Activated CD4-positive, alpha-beta T cell treated with anti-CD3 and anti-CD28 coated beads, Interleukin-2, amount 10 ng/mL, durations not matched to agents 7 days and 5 days (primary cell): ENCODE measurements at places on chromosomes 3 and 15.

- DNase-seq = no peak
These were observed 3.5 kb downstream of the MYD88 start for GRCh38 chr3:38141952-38142273.

DNA sequence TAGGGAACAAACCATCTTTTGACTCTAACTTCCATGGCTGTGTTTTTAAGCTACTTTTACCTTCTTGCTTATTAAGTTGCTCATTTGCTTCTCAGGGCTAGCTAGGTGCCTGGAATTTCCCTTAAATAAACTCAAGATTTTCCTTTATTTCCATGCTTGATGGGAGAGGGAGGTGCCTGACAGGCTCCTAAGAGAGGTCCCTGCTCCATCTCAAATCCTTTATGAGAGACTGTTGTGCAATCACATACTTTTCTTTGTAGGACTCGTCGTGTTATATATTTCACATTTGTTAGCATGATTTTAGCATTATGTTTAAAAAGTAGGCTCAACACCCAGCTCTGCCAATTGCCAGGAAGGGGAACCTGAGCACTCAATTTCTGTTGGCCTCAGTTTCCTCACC, 95.7 kb downstream of the SAMMSON start:
- DNase-seq = no peak

DNA sequence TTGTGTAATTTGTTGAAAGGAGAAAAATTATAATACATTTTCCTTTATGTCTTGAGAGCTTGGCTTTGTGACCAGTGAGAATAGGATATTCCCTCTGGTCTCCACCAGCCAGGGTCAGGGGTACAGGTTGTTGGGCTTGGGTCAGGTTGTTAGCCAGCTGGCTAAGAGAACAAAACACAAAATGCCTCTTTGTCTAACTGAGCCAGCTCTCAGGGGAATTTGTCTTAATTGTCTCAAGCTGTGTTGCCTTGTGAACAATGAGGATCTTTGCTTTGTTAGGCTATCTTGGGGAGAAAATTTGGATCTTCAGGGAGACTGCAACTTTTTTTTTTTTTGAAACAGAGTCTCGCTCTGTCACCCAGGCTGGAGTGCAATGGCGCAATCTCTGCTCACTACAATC, 17.7 kb upstream of the GK5 start:
- DNase-seq = no peak

- no peak for DNase-seq
These were observed 8.7 kb downstream of the SEMA3F start for GRCh38 chr3:50163572-50164455.

DNA sequence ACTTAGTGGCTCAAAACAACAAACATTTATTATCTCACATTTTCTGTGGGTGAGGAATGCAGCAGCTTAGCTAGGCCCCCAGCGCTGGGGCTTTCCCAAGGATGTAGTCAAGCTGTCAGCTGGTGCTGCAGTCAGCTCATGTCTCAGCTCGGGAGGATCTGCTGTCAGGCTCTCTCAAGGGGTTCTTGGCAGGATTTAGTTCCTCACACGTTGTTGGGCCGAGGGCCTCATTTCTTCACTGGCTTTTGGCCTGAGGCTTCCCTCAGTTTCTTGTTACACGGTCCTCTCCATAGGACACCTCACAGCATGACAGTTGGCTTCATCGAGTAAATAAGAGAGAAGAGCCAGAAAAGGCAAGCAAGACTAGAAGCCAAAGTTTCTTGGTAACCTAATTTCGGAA, 13.7 kb upstream of the U2SURP start:
- no peak for DNase-seq
